HCT116 (cell line): ENCODE measurements at places on chromosomes 1 and 21. TPM values are rescaled to one million over a fixed set of nuclear protein-coding genes. Genes with fewer than 3 reads are reported as not detected.

- no peak for DNase-seq
Observed at GRCh38 chr1:5833911-5834310, 158.3 kb downstream of the NPHP4 start.

DNA sequence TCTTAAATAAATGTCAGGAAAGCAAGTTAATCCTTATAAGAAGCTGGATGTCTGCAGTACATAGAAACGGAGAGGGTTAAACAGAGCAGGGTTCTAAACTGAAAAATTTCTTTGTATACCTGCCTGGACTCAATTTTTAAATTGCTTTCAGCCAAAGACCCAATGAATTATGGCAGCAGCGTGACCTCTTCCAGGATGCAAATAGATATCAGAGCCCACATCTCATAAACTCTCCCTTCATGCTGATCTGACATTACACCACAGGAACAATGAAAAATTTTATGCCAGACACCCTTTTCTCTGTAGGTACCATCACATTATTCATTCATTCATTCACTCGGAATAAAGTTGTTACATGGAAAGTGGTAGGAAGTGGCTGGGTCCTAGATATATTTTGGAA, 236.4 kb downstream of the NUF2 start:
- no peak for DNase-seq

GRCh38 chr1:8989821-8990220, 36.4 kb downstream of the SLC2A7 start:
- no peak for DNase-seq

Gene RGS8
- not detected for total RNA-seq

Gene NASP
- total RNA-seq = 185 TPM

GRCh38 chr1:89465201-89465600, 59.4 kb upstream of the LRRC8B start:
- no peak for DNase-seq

- no peak for DNase-seq
Observed at GRCh38 chr1:118322331-118322730, 137.3 kb upstream of the SPAG17 start.

DNA sequence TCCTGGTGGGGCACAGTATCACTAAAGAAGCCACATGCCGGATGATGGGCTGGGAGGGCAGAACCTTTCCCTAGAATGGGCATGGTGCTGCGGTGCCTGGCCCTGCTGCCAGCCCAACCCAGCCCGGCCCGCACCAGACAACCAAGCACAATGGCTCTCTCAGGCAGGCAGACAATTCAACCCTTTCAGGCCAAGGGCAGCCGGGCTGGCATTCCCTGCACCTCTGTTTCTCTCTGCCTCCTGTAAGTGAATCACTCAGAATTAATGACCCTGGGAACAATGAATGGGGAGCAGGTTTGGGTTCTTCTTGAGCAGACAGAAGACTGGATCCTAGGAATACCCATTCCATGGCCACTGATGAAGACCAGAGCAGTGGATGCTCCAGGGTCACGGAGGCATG, 41.0 kb upstream of the IFFO2 start:
- no peak for DNase-seq

- no peak for DNase-seq
Observed at GRCh38 chr21:45071078-45071873, 3.1 kb upstream of the ADARB1 start.

Gene CELSR2
- 17.1 TPM for total RNA-seq

DNA sequence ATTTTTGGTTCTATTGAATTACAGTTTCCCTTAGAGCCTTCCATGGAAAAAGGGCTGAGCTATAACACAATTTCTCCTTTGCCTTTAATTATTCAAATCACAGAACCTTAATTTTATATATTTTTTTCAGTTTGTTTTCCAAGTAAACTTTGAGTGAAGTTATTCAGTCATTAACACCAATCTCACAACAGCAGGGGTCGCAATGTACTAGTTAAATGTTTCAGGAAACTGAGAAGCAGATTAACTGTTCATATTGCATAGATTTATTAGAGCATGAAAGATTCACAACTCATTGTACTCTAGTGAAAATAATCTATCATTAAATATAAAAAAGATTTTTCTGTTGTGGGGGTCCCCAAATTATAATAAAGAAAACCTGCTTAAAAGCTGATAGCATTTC, 64.1 kb downstream of the KIFAP3 start:
- peak; percentile 55 for DNase-seq

DNA sequence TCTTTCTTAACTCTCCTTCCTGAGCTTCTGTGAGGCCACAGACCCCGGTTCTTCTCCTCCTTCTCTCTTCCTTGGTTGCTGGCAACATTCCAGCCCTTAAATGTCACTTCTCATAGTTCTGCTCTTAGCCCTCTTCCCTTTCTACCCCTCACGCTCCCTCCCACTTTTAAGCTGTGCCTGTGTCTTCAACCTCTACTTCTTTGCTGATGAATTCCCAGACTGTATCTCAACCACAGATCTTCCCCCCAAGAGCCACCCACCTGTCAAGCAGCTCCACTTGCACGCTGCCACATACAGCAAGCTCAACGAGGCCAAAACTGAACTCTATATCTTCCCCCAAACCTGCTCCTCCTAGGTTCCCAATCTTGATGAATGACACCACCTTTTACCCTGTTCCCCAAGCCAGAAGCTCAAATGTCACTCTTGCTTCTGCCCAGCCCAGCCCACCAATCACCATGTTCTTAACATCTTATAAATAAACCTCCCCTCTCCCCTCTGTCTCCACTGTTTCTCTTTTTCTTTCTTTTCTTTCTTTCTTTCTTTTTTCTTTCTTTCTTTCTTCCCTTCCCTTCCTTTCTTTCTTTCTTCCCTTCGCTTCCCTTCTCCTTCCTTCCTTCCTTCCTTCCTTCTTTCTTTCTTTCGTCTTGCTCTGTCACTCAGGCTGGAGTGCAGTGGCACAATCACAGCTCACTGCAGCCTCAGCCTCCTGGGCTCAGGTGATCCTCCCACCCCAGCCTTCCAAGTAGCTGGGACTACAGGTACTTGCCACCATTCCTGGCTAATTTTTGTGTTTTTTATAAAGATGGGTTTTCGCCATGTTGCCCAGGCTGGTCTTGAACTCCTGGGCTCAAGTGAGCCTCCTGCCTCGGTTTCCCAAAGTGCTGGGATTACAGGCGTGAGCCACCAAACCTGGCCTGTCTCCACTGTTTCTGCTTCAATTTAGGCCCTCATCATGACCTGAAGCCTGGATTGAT, 19.8 kb upstream of the PTP4A2 start:
- no peak for DNase-seq

DNA sequence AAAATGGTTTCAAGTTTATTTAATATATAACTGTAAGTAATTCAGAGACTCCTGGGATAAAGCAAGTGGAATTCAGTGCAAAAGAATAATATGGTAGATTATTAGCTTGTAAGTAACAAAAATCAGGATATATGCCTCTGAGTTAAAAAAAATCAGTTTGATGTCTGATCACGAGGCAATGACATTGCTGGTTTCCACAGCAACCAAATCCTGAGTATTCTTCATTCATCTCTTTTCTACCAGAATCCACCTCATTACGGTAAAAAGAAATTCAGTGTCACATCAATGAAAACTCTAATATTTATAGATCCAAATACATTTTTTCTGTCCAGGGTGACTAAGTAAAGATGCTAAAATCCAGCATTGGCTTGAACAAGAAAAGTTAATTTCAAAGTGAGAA, 642.3 kb upstream of the TMPRSS15 start:
- no peak for DNase-seq

DNA sequence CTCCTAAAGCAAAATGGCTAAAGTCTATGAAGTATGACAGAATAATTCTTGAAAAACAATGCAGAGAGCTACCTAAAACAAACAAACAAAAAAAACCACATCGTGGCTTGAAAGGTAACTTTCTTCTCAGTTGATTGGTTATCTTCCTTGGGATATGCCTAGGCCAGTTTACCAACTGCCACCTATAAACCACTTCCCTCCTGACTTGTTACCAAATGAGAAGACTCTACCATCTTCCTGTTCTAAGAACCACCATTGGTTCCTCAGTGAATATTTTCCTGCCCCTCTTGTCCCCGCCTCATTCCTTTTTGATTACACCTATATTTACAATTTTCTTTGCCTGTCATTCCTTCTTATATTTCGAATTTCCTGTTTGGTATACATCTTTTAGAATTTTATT, 336.6 kb downstream of the SIPA1L2 start:
- no peak for DNase-seq

- no peak for DNase-seq
Observed at GRCh38 chr1:12075195-12076114, 12.4 kb downstream of the TNFRSF8 start.

GRCh38 chr1:100036718-100037655, 67.2 kb downstream of the SLC35A3 start:
- DNase-seq = no peak

- no peak for DNase-seq
Observed at GRCh38 chr1:6125366-6125765, 54.8 kb downstream of the CHD5 start.

DNA sequence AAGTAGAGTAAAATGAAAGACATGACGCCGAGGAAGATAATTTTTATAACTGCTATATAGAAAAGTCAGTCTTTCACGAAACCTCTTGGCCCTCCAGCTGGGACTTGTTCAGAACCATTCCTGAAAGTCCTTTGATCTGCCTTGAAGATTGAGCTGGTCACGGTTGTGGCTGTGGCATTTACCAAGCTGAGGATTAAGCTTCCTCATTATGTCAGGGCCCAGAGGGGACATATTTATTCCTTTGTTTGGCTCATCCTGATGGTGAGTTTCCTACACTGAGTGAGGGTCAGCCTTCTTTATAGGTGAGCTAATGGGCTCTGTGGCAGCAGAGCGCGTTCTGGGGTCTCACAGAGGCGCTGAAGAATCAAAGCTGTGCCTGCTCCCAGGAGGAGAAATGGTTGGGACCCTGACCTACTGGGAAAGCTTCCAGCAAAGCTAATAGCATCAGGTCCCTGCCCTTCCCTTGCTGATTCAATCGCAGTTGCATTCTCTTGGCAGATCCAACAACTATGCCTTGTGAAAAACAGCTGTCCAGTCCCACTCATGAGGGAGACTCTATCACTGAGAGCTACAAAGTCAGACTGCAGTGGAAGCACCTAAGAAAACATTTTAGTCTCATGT, 43.2 kb upstream of the PBX1 start:
- DNase-seq = no peak

Gene NRIP1
- 29.6 TPM for total RNA-seq

GRCh38 chr1:115363171-115363570, 25.1 kb upstream of the NGF start:
- DNase-seq = no peak
